ENCODE measurements at places on chromosomes 2 and 18.

DNA sequence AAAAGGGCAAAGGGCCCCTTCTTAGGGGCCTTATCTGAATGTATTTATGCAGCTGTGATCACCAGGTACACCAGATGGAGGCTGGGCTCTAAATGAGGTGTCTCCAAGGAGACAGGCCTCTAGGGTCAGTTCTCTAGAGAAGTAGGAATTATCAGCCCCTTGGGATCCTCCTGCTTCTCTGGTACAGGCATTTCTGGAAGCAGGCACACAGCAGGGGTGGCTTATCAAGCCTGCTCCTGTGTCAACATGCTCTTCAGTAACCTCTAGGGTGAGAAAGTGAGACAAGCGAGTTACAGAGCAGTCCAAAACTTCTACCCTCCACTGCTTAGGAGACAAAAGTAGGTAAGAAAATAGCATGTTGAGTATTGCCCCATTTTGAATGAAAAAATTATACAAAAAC is 13.8 kb downstream of the TPGS2 start:
- DNase-seq = no peak

DNA sequence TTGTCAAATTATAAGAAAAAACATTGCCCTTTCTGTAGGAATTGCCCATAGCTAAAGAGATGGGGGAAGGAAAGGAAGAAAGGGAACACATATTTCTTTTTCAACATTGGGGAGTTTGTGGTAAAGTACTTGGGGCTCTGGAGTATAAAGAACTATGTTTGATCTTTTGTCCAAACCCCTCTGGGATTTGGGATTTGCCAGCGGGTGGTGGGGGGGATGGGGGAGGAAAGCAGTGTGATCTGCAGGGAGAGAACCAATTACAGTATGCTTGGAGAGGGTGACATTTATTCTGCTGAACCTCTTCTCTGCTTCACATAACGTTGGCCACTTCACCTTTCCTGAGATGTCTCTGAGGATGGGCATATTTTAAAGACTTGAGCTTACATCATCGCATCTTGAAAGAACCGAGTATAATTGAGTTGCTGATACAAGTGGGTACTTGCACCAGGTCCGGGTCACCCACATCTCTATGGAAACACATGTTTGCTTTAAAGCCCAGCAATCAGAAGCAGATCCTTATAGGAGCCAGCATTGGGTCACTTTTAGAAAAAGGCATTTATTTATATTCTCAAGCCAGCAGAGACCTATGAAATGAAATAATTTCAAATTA is 73.1 kb downstream of the SPATS2L start:
- DNase-seq = no peak

DNA sequence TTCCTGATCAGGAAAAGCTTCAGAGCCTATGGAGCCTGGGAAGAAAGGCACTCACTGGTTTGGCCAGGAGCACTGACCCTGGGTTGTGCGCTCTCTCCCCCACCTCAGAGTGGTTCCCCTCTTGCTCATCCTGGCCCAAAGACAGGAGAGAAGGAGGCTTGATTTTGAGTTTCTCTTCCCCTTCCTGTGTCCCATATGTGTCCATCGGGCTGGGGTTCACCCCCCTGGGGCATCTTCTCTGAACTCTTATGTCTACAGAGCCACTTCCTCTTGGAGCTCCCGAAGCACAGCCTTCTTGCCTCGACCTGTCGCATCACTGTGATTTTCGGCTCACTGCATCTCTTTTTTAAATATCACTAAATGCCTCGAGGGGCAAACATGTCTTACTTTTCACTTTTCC is 692.3 kb downstream of the RNF144A start:
- DNase-seq = no peak

DNA sequence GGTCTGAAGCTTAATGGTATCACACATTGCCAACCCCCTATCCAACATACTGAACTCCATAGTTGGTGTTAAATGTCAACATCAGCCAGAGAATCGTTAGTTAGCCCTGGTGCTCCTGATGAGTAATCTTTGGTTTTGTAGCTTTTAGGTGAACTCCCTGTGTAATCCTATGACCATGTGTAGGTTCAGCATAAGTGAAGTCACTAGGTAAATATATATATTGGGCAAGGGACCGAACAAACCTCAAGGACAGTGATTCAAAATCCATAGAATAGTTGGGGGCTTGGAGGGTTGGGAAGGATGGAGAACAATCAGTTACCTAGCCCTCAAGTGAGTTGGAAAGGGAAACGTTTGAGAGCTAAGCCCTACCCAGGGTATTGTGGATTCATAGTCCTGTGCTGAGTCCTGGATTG is 16.0 kb upstream of the AP1S3 start:
- no peak for DNase-seq

DNA sequence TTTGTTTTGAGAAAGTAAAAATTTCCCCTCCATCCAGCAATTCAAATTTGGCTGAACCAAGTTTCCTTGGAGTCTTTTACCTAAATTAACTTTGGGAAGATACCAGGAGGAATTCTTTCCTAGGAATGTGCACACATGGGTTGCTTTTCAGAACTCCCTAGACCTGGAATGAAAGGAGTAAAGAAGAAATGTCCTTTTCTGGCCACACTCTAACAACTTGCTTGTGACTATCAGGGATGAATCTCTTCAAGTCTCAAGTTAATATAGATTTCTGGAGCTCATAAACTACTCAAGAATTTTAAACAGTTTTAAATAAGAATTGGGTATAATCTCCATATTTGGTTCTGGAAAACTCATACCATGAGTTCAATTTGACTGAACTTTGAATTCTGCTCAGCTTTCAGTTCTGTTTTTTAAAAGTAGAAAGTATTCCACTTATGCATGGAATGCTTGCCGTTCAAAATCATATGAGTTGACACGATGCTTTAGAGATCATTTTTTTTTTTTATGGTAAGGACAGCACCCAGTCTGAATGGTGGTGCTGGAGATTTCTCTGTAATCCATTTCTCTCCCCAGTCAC is 7.7 kb downstream of the RASGRP3 start:
- DNase-seq = no peak

- no peak for DNase-seq
Observed at GRCh38 chr2:131046028-131046917, 47.0 kb downstream of the FAM168B start.

DNA sequence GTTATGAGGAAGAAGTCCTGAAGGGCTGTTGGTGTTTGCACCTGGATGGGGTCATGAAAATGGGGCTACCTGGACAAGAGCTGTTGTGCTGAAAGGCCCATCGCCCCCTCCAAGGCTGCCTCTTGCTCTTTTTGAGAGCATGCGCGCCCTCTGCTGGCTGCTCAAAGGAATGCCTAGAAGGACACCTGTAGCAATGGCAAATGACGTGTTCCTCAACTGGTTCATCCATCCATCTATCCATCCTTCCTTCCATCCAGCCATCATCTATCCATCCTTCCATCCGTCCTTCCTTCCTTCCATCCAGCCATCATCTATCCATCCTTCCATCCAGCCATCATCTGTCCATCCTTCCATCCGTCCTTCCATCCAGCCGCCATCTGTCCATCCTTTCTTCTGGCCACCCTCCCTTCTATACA is 17.2 kb upstream of the RPL31 start:
- peak; percentile 53 for DNase-seq

DNA sequence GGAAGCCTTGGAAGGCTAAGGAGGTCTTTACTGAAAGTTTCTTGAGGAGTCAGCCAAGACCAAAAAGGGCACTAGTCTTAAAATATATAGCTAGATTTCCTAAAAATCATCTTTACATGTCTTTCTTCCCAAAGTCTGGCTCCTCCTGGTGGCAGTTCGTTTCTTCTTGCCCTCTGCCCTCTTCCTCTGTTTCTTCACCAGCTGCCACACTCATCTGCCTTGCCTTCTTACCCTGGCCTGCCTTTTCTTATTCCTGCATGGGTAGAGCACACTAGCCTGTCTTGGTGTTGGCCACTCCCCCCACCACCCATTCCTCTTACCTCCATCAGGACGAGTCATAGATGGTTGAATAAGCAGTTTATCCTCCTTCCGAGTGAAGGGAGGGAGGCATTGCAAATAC is 129.8 kb downstream of the RAPGEF4 start:
- no peak for DNase-seq

- no peak for DNase-seq
Observed at GRCh38 chr2:151730262-151730975, 3.9 kb downstream of the NEB start.

DNA sequence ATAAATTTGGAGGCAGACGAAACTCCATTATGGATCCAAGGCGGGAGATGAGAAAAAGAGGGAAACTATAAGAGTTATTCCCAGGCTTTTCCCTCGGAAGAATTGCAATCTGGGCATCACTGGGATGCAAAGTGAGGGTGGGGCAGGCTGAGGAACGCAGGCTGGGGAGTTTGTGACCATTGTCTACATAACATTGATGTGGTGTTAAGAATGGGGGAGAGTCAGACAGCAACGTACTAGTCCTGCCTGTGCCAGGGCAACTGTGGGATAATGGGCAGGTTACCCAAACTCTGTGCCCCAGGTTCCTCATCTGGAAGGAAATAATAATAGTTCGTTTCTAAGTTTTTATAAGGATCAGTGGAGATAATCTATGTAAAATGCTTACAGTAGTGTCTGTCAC is 84.4 kb upstream of the SIX2 start:
- DNase-seq = no peak

GRCh38 chr2:19321946-19322345 is 36.5 kb downstream of the OSR1 start:
- no peak for DNase-seq

DNA sequence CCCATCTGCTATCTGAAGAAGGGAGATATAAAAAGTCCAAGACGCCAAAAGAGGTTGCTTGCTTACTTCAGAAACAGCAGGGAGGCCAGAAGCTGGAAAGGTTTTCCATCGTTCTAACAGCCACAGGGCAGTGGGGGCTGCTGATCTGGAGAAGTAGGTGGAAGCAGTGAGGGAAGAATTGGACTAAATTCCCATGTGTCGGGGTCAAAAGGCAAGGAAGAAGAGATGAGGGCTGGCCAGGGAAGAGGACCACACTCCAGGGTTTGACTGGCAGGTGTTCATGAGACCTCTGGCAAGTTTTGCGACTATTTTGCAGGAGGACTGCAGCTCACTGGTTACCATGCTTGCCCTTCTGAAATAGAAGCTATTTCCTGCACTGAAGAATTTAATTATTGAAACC is 91.0 kb downstream of the SCG2 start:
- DNase-seq = no peak

- no peak for DNase-seq
Observed at GRCh38 chr2:8796878-8797550, 40.4 kb downstream of the KIDINS220 start.

- no peak for DNase-seq
Observed at GRCh38 chr2:218024336-218024735, 21.5 kb upstream of the TNS1 start.

DNA sequence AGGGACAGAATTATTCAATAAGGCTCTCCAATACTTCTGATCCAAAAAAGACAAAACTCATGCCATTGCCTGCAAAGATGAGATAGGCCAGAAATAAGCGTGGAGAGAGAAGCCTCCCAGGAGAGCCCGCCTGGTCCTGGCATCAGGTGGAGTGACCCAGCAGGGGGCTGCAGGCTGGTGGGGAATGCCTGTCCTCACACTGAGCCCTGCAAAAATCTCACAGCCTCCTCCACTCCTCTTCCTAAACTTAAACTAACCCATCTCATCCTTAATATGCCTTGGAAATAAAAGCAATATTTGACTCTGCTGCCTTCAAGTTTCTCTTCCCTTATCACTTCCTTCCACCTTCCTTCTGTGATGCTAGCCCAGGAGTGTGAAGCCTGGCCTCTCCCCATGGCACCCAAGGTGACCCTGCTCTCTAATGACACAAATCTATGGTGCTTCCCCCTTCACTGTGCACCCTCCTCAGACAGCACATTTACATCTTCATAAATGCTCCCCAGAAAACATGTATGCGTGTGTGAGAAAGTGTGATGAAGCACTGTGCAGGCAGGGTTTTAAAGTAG is 218.4 kb downstream of the ANAPC1 start:
- no peak for DNase-seq

DNA sequence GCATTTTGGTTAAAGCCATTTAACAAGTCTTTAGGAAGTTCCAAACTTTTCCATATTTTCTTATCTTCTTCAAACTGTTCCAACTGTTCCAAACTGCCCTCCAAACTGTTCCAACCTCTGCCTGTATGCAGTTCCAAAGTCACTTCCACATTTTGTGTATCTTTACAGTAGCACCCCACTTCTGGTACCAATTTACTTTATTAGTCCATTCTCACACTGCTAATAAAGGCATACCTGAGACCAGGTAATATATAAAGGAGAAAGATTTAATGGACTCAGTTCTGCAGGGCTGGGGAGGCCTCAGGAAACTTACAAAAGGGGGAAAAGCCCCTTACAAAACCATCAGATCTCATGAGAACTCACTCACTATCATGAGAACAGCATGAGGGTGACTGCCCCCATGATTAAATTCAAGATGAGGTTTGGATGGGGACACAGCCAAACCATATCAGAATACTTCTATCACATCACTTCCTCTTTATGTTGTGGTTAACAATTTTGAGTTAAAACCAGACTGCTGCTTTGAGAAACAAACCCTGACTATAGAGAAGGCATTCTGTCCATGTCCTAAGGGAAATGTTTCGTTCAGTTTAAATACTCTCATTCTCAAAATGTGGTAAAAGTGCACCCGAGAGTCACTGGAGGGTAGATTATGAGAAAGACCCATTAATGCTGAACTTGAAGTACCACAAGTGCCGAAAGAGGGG is 11.0 kb downstream of the IL18R1 start:
- DNase-seq = no peak

GRCh38 chr18:48428475-48429177 is 19.4 kb upstream of the ZBTB7C start:
- DNase-seq = no peak

- DNase-seq = no peak
Observed at GRCh38 chr2:41137031-41137430, 685.1 kb upstream of the SLC8A1 start.

DNA sequence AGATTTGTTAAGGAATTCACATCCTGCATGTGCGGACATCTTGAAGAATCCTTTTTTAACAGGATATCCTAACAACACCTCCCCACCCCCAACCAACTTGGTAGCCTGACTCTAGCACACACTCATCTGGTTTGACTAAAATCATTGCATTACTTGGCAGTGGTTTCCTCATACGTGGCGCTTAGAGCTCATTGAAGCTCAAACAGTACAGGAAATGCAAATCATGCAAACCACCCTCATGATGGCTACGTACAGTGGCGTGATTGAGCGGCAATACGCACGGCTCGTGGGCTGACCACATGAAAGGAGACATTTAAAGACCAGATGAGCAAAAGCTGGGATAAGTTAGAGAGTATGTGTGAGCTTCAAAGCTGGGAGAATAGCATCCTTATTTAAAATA is 336.2 kb downstream of the ZEB2 start:
- DNase-seq = peak; percentile 65

DNA sequence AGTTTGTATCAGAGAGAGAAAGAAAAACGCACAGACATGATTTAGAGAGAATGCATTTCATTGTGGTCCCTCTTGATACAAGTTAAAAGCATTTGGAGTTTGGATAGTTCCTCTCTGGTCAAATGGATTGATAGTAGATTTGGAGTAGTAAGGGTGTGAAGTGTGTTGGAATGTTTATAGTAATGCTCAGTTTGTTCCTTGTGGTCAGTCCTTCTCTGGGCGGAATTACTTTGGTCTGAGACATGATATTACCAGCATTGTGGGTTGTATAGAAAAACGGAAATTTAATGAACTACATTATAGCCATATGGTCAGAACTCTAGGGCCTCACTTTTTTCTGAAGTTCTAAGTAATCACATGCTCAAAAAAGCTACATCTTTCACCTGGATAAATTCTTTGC is 178.9 kb downstream of the AGAP1 start:
- no peak for DNase-seq

GRCh38 chr2:181319286-181319685 is 137.9 kb upstream of the ITGA4 start:
- DNase-seq = no peak

All from stimulated activated CD4-positive, alpha-beta T cell treated with anti-CD3 and anti-CD28 coated beads, Interleukin-12 subunit alpha, Interleukin-12 subunit beta, amount 100 ng/mL, for 48 hours (primary cell).